ENCODE measurements at places on chromosomes 11 and 22.

GRCh38 chr11:57414612-57415212 is 12.2 kb downstream of the SLC43A3 start:
- no peak overlapping the region for H3K27ac ChIP-seq
- no peak for DNase-seq
- no peaks in the 10 kb centered on the region for H3K27me3 ChIP-seq
- H3K4me3 ChIP-seq = no peak overlapping the region
- H3K4me1 ChIP-seq = no peaks in the 10 kb centered on the region

- no peak for DNase-seq
- no peaks in the 10 kb centered on the region for H3K36me3 ChIP-seq
- no peaks in the 10 kb centered on the region for H3K4me1 ChIP-seq
- H3K27me3 ChIP-seq = no peaks in the 10 kb centered on the region
- H3K27ac ChIP-seq = no peak overlapping the region
- H3K4me3 ChIP-seq = no peak overlapping the region
Observed at GRCh38 chr11:37788141-37788877, 1190.3 kb upstream of the RAG2 start.

DNA sequence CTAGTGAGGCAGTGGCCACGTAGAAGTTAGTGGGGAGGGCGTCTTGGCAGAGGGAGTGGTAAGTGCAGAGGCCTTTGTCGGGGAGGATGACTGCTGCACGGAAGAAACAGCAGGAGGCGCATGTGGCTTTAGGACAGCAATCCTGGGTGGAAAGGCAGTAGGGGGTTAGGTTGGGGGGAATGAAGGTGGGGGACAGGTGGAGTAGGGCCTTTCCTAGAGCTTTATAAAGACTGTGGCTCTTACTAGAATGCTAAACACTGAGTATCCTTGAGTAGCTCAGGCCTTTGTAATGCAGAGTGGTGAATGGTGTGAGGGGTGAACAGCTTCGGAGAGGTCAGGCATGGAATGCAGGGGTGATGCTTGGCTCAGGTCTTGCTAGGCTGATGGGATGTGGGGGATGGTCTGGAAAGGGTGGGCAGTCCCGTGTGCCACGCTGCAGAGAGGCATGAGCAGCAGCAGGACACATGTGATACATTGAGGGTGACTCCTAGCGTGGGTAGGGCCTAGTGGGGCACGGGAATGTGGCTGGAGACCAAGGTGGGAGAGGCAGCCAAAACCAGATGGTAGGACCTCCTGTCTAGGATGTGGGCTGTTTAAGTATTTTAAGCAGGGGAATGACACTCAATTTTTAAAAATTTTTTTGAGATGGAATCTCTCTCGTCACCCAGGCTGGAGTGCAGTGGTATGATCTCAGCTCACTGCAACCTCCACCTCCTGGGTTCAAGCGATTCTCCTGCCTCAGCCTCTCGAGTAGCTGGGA is 19.2 kb downstream of the AP2A2 start:
- no peaks in the 10 kb centered on the region for H3K27me3 ChIP-seq
- no peak for DNase-seq
- H3K4me1 ChIP-seq = no peaks in the 10 kb centered on the region
- peaks cover 19% of the 10 kb centered on the region for H3K36me3 ChIP-seq

- no peaks in the 10 kb centered on the region for H3K4me1 ChIP-seq
- no peak overlapping the region for H3K27ac ChIP-seq
- H3K4me3 ChIP-seq = no peak overlapping the region
- no peak for DNase-seq
Observed at GRCh38 chr22:35051791-35052190, 14.2 kb upstream of the ISX start.

DNA sequence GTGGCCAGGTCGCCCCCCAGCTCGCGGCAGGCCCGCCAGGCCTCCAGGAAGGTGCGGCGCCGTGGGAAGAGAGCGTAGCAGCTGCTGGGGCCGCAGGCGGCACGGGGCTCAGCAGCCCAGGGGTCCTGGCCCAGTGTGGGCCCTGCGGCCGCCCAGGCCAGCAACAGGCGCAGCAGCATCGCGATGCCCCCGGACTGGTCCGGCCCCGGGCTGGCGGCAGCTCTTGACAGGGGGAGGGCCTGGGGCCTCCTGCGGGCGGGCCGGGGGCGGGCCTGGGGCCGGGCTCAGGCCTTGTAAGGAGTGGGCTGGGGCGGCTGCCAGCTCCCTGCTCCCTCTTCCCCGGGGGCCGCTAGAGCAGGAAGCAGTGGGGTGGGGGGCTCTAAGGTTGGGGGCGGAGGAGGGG is at the start of gene CD248:
TSS of gene CD248 (minus strand) at position 196 of the 403 bp plus-strand sequence. CDS start at position 179, 17 bp downstream.
- H3K4me3 ChIP-seq = peak within 1 kb of the TSS; percentile 85
- no peaks in the 10 kb centered on the region for H3K36me3 ChIP-seq
- DNase-seq = peak; percentile 78
- peaks cover 20% of the 10 kb centered on the region for H3K4me1 ChIP-seq
- no peaks in the 10 kb centered on the region for H3K27me3 ChIP-seq

DNA sequence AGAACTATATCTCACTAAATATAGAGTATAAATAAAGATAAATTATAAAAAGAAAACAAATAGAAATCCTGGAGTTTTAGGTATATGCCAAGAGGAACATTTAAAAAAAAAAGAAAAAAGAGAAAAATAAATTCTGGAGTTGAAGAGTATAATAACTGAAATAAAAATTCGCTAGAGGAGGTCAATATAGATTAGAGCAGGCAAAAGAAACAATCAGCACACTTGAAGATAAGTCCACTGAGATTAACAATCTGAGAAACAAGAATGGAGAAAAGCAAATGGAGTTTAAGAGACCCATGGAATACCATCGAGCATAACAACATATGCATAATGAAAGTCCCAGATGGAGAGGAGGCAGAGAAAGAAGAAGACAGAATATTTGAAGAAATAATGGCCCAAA is 14.3 kb upstream of the BEST1 start:
- no peak overlapping the region for H3K4me3 ChIP-seq
- H3K4me1 ChIP-seq = no peaks in the 10 kb centered on the region
- DNase-seq = no peak

DNA sequence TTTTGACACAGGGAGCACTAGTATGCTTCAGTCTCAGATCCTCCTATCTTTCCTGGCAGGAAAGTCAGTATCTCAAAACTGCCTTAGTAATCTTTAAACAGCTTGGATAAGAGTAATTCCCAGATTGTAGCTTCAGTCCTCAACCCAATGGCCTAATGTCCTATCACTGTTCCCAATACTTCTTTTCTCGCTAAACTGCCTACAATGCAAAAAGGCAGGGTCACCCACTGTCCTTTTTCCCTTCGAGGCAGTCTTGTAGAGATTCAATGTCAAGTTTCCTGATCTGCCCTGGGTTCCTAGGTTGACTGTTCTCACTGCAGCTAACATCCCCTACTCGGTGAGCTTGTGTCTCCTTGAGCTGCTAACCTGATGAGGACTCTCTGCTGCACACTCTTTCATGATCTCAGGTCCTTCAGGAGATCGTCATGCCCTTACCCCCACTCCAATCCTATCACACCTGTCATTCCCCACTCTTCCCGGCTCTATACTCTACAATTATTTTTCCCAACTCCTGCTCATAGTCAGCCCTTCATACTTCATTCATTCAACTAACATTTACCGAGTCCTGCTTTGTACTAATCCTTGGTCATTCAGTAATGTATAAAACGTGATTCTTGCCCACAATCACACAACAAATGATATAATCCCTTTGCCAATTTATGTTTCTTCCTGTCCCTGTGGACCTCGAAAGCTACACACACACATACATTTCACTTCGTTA is 904 bp downstream of the C2CD3 start:
- peak overlapping the region; percentile 94 for H3K27ac ChIP-seq
- H3K27me3 ChIP-seq = no peaks in the 10 kb centered on the region
- peak overlapping the region; percentile 96 for H3K4me3 ChIP-seq
- peaks cover 20% of the 10 kb centered on the region for H3K4me1 ChIP-seq
- peaks cover 19% of the 10 kb centered on the region for H3K36me3 ChIP-seq
- no peak for DNase-seq

DNA sequence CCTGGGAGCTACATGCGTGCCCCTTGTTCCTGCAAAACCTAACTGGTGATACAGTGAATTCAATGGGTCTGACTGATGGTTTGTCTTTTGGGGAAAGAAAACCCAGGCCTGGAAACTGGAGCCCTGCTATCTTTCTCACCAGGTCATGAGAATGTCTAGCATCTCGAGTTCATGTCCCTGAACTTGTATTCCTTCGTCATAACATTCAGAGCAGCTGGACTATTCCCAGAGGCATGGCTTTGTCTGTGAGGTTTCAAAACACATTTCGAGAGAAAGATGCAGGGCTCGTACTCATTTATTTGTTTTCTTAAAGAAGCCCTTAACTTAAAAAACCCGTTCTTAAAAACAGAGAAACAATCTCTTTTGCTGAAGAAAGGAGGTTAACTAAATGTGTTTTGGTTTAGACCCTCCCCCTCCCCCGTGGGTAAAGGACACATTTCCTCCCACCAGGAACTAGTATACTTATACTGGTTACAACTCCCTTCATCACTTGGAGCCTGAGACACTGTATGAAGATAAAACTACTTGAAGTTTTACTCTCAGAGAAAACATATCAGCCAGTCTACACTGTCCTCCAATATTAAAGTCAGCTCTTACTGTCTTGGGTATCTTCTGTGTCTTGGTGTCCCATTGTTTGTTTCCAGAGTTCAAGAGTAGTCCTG is 43.2 kb downstream of the ME3 start:
- H3K36me3 ChIP-seq = no peaks in the 10 kb centered on the region
- H3K27ac ChIP-seq = peak overlapping the region; percentile 80
- H3K4me3 ChIP-seq = no peak overlapping the region
- H3K4me1 ChIP-seq = peaks cover 54% of the 10 kb centered on the region

Data from ascending aorta (tissue), 2 donors.